ENCODE measurements at places on chromosomes 2 and 18.

DNA sequence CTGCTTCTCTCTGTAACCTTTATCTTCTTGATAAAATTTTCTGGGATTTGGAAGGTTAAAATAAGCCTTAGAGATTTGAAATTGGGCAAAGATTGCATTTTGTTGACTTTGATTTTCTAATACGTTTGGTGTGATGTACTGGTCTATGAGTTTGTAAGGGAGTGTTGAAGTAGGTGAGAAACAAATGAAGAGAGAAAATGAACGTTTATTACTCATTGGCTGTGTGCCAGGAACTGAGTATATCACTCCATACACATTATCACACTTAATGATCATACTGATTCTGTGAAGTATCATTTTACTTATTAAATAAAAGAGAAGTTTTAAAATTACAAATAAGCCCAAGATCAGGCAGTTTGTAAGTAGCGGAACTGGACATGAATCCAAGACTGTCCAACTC, 795.1 kb upstream of the ZEB2 start:
- no peak for DNase-seq

DNA sequence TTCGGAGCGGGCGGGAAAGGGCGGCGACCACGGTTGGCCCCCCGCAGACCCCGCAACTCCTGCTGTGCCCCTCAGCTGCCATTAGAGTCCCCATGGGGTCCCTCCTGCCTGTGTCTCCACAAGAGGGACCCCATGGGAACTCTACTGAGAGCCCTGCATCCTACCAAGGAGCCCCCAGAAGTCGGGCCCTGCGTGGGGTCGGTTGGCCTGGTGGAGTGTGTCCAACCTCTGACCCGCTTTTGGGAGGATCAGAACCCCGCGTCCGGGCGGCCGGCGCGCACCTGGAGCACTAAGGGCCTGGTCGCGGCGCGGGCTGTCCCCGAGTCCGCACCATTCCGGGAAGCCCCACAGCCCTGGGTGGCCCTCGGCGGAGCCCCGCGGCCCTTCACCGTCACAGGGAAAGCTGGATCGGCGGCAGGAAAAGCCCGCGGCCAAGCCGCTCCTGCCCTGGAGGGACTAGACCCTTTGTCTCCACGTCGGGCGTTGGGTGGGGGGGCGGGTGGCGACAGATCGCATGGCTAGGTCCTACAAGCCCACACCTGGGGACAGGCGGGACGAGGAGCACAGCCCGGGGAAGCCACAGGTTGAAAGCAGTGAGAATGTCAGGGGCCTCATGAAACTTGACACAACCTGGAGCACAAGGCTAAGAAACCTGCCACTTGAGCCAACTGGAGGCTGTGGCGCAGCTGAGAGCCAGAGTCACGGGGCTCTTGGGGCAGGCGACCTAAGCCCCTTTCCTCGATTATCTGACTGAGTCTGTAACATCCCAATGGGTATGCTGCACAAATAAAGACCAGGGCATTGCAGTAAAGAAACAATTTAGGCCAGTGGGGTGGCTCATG, 11.2 kb upstream of the CXXC1 start:
- no peak for DNase-seq

GRCh38 chr2:3264010-3264744, 113.4 kb downstream of the EIPR1 start:
- DNase-seq: no peak

DNA sequence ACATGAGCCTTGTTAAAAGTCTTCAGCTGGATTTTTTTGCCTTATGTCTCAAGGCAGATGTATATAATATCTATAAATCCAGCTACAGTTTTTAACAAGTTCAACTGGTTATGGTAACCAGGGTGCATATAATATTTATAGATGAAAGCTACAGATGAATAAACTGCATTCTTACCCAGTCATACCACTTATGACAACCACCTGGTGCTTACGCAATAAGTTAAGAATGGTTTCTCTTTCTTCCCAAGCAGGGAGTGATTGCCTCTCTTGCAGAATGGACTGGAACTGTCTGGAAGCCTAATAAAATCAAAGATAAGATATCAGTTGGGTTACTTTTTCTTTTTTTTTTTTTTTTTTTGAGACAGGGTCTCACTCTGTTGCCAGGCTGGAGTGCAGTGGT, 19.6 kb downstream of the DHX57 start:
- no peak for DNase-seq

- DNase-seq: no peak
Measured at GRCh38 chr2:9364791-9365497, 58.4 kb downstream of the ITGB1BP1 start.

DNA sequence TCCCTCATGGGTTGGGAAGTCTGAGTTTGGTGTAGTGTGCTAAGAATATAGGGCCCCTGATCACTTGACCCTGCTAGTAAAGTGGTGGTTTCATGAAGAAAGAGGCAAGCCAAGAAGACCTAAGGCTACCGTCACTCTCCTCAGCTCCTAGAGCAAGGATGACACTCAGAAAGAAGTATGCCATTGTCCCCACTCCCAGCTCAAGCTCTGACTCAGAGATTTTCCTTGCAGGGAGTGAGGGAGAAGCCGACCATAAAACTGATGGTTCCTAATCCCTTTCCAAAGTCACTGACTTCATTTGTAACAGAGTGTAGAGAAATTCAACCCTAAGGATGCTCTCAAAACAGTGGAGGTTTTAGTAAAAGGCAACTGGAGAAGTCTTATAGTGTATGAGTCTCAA, 80.9 kb downstream of the ICA1L start:
- no peak for DNase-seq

- DNase-seq: no peak
Measured at GRCh38 chr18:48884306-48884705, 66.5 kb downstream of the SMAD7 start.

DNA sequence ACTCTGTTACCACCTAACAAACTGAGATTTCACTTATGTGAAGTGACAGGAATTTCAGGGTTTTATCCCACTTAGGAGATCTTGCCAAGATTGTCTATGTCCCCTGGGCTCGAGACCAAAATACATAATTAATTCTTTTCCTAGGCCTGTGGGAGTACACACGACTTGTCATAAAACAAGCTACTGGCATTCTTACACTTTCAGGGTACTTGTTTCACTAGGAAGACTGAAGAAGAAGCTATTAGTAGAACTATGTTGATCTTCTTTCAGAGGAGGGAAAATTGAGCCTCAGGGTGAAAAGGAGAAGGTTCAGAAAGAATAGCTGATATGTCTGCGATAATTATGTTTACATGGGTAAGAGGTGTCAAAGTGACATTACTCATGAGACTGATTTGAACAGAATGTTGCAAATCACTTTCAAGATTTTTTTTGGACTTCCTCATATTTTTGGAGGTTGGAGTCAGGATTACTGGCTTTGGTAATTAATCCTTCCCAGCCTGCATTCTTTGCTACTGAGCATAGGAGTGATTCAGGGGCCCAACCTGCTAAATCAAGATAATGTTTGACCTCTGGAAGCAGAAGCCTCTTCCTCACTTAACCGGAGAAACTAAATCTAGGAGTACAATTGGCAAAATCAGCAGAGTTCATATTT, 240.0 kb upstream of the NT5C1B start:
- DNase-seq: no peak

GRCh38 chr2:241656190-241656741, 18.8 kb downstream of the ATG4B start:
- no peak for DNase-seq

DNA sequence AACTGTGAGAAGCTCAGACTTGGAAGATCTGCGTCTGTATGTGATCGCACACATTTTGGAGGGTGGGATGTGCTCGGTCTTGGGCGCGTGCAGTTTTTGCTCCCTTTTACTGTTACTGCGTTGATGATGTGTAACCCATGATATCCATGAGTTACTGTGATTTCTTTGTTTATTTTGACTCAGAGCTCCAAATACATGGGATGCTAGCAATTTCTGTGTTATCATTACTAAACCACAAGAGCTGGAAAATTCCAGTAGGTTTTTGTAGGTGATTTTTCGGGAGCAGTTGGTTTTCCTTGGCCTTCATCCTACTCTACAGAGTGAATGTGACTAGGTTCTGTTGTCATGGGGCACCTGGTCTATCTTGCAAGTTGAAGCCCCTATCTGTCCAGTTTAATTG, 124.2 kb downstream of the AGAP1 start:
- DNase-seq: no peak

GRCh38 chr2:74625658-74626425, 22.3 kb downstream of the M1AP start:
- no peak for DNase-seq

DNA sequence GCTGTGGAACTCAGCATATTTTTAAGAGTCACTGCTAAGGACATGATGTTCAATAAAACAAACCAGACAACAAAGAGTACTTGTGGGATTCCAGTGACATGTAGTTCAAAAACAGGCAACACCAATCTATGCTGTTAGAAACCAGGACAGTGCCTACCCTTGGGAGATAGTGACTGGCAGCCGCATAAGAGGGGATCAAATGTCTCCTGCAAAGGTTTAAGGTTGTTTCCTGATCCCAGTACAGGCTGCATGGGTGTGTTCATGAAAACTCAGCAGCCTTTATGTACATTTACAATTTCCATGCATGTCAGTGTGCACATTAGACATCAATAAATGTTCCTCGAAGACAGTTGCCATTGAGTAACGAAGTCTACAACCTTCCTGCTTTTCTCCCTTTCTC, 183.8 kb downstream of the PID1 start:
- DNase-seq: no peak

DNA sequence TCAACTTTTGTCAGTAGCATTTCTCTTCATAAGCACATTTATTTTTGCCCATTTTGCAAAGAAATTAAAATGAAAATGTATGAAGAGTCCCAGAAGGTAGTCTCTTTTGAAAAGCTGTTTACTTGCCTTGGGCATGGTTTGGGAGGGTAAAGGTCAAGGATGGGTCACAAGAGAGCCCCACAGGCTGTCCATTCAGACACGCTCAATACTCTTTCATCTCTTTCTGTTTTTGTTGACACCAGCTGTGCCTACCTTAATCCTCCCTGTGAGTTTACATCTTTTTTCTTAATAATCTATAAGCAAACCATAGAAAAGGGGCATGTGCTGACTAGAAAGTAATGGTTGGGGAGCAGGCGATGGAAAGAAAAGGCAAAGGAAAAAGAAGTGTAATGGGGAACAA, 49.6 kb upstream of the KLF7 start:
- no peak for DNase-seq

DNA sequence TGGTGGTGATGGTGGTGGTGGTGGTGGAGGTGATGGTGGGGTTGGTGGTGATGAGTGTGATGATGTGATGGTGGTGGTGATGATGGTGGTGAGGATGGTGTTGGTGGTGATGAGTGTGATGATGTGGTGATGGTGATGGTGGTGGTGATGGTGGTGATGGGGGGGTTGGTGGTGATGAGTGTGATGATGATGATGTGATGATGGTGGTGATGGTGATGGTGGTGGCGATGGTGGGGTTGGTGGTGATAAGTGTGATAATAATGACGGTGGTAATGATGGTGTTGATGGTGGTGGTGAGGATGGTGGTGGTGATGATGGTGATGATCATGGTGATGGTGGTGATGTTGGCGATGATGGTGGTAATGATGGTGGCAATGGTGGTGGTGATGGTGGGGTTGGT, 67.7 kb downstream of the RRM2 start:
- no peak for DNase-seq

DNA sequence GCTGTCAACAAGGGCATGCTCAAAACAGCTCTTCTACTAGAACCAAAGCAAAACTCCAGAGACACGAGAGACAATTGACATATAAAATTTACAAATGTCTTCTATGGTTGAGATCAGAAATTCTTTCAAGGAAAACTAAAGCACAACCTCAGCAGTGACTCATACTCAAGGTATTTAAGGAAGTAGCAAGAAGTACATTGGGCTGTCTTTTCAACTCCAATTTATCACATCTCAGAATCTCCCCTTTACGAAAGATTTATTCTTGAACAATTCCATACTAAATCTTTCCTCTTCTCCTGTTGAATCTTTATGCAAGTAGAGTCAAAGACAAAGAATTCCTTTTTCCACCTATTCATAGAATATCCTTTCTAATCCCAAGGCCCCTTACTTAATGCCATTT, 324.0 kb downstream of the IRS1 start:
- no peak for DNase-seq

- DNase-seq: no peak
Measured at GRCh38 chr2:72214429-72215143, 66.9 kb upstream of the CYP26B1 start.

DNA sequence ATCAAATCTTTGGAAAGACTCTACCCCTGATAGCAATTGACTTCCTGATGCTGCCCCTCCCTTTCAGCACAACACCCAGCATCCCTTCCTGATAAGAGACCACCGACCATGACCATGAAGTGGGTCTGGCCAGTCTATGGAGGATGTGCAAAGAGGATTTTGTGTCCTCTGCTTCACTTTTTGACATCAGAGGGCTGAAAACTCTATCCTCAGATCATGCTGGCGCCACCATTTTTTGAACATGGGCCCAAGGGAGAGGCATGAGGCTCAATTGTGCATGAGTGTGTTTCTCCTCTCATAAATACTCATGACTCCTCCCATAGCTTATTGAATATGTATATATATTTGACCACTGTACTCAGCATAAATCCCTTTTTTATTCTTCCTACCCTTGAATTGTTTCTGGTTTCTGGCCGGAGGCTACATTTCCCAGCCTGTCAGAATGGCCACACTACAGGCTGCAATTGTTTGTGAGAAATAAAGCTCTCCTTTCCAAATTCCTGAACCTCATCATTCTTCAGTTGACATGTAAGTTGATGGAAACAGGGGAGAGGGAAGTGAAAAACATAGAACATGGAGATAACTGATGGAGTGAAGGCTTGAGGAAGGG, 314.1 kb downstream of the MYCN start:
- no peak for DNase-seq

DNA sequence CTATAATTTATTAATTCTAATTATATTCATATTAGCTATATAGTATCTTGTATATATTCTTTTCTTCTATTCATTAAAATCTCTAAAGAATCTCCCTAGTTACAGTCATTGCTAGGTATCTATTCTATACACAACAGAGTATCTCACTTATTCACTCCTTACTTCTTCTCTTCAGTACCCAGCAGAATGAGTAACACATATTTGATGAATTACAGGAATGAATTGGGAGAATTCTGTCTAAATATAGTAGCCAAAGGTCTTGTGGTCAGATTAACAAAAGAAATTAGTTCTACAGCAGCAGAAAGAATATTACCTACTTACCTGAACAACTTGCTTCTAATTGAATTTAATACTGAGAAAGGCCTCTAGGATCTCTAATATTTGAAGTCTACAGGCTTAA, 758.0 kb upstream of the ZEB2 start:
- no peak for DNase-seq

- DNase-seq: no peak
Measured at GRCh38 chr18:77559274-77559910, 309.7 kb downstream of the GALR1 start.

- no peak for DNase-seq
Measured at GRCh38 chr2:45782986-45783385, 131.5 kb downstream of the PRKCE start.

DNA sequence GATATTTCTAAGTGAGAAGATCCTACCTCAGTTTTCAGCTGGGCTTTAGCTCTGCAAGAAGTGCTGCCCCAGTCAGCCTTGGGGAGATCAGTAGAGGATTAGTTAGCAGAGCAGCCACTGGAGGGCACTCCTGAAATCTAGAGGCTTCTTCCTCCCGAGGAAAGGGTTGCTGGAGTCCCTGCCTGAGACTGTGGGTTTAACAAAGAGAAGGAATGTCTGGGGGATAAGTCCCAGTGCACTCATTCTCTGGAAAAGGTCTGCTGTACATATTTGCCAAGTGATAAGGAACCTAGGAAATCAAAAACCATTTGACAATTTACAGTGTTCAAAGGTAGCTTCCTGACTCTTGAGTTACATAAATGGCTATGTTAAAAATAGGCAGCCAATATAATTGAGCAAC, 207.2 kb downstream of the SLC8A1 start:
- DNase-seq: no peak

Data from activated CD8-positive, alpha-beta memory T cell treated with anti-CD3 and anti-CD28 coated beads, Interleukin-2, amount 50 U/mL, for 4 hours (primary cell).